ENCODE measurements at places on chromosomes 11 and 22.

DNA sequence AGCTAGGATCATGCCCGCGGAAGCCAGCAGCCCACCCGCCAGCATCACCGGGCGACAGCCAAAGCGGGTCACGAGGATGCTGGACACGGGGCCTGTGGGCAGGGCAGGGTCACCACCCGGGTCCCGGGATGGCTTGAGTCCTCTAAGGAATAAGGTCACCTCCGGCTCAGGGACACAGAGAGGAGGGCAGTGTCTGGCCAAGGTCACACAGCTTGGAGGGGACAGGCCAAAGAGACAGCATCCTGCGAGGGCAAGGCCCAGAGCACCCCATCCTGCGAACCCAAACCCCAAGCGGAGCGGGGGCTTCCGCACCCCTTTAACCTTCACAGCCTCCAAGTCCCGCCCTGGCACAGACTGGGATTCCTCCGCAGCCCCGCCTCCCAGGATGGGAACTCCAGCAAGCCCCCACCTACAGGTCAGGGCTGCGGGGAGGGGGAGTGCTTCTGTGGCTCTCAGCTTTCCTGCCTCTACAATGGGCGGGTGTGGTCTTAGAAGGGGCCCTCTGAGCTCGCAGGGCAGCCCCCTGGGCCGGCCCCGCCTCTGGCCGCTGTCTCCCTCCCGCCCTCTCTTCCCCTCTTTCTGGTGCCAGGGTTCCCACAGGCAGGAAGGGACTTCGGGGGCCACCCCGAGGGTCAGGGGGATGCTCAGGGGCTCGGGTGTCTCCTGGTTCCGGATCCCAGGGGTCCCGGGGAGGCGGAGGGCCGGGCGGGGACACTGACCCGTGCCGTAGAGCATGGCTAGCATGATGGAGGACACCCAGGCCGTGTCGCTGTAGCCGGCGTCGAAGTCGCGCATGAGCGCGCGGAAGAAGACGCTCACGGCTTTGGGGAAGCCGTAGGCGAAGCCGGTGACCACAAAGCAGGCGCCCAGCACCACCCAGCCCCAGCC, 1.8 kb downstream of the SLC16A8 start:
- DNase-seq: no peak

- DNase-seq: no peak
These were observed 7.7 kb downstream of the MPPED2 start for GRCh38 chr11:30578406-30578805.

DNA sequence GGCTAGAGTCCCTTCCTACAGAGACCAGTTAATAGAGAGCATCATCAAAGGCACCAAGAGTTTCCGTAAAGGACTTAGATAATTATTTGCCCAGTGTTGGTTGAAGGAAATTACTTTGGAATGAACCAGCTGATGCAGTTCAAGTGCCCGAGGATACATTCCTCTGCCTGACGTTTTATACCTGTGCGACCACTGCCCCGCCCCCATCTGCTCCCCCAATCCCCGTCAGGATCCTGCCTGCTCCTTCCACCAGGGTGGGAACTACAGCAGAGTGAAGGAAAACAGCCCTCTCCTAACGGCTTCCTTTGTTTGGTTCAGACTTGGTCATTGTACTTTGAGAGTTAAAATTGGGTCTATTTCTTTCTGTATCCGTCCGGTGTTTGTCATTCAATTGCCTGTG, 761.5 kb downstream of the NTM start:
- DNase-seq: no peak

DNA sequence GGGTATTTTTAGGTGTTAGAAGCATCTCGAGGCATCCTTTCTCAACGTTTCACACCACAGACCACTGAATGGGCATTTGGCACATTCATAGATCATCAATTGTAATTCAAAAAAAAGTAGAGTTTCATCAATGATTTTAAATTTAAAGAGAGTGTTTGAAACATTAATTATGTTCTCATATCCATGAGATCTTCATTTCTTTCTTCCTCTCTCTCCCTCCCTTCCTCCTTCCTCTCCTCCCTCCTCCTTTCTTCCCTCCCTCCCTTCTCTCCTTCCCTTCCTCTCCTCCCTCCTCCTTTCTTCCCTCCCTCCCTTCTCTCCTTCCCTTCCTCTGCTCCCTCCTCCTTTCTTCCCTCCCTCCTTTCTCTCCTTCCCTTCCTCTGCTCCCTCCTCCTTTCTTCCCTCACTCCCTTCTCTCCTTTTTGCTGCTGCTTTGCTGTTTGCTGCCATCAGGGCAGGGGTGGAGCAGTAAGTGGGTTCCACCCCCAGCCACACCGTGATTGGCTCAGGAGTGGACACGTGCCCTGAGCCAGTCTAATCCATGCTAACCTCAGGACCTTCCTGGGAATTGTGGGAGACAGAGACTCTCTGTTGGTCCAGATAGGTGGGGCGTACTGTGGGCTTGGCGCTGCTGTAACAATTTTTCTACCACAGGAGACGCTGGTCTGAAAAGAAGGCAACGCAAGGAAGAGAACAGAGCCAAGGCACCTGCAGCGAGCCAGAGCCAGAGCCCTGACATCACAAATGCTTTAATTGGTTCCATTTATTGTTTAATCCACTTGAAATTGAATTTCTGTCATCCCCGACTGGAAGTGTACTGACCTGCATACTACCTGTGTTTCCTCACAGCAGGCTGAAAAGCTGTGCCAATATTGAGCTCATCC, 33.7 kb upstream of the APOBEC3A start:
- no peak for DNase-seq

- DNase-seq: no peak
These were observed 59.0 kb downstream of the UBASH3B start for GRCh38 chr11:122714484-122714883.

GRCh38 chr11:47204637-47204989, 10.2 kb upstream of the DDB2 start:
- DNase-seq: no peak

- DNase-seq: no peak
These were observed 46.8 kb downstream of the TRIM44 start for GRCh38 chr11:35709376-35709775.

GRCh38 chr11:115672999-115673411, 168.8 kb upstream of the CADM1 start:
- no peak for DNase-seq

- DNase-seq: peak; percentile 75
These were observed 13.1 kb upstream of the RPS19BP1 start for GRCh38 chr22:39545386-39546365.

GRCh38 chr22:21975273-21975672, 7.3 kb downstream of the TOP3B start:
- DNase-seq: no peak

All from CD4-positive, alpha-beta T cell treated with Interleukin-12 subunit alpha and Interleukin-12 subunit beta, for 1 hour (primary cell).